Stimulated activated CD8-positive, alpha-beta memory T cell treated with anti-CD3 and anti-CD28 coated beads, Interleukin-4, amount 100 ng/mL, for 24 hours (primary cell): ENCODE measurements at places on chromosomes 7 and 10.

- DNase-seq, result no peak
Measured at GRCh38 chr10:71259815-71260501, 47.6 kb downstream of the UNC5B start.

GRCh38 chr10:18400906-18401245 lies 250.5 kb downstream of the NSUN6 start:
- no peak for DNase-seq

DNA sequence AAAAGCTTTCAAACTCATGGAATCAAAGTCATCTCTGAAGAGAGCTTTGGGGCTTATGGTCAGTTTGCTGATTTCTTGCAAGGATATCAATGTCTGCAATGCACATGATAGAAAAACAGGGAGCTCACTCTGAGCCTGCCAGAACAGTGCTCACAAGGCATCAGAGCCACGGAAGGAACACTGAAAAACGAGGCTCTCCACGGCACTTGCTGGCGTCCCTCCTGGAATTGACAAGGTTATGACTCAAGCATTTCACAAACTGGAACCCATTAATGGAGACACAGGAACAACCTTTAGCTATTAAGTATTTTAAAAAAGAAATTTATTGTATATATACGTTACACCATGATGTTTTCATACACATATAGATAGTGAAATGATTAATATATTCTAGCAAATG lies 266.3 kb downstream of the KCND2 start:
- DNase-seq, result no peak

DNA sequence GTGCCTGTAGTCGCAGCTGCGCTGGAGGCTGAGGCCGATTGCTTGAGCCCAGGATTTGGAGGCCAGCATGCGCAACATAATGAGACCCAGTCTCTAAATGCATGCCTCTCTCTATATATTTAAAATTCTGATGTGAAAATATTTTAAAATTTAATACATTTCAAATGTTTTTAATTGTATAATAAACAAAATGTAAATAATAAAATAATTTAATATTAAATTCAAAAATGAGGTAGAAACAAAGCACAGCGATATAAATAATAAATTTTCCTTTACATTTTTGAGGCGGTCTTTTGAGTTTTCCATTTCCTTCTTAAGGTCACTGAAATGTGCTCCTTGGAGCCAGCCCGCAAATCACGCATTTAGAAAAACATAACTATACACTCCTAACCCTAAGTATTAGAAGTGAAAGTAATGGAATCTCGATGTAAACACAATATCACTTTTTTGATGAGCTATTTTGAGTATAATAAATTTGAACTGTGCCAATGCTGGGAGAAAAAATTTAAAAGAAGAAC lies 523 bp upstream of the CDK1 start:
- DNase-seq, result no peak

GRCh38 chr10:114694752-114695151 lies 36.7 kb upstream of the ABLIM1 start:
- no peak for DNase-seq

DNA sequence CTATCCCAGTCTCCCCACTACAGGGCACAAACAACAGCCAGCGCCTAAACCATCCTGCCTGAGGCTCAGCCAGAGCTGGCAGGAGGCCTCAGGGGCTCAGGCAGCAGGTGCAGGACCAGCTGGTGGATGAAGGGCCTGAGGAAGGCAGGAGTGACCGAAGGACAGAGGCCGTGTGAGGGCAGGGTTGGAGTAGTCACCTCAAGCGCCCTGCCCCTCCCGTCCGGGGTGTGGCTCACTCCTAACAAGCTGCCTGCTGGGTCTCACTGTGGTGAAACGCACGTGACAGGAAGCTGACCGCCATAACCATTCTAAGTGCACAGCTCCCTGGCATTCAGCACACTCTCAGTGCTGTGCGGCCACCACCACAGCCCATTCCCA lies 281.1 kb downstream of the ELFN1 start:
- DNase-seq, result no peak

- no peak for DNase-seq
Measured at GRCh38 chr7:147547252-147547897, 1043.2 kb upstream of the C7orf33 start.

GRCh38 chr10:42795701-42796100 lies 13.1 kb downstream of the BMS1 start:
- DNase-seq, result no peak

DNA sequence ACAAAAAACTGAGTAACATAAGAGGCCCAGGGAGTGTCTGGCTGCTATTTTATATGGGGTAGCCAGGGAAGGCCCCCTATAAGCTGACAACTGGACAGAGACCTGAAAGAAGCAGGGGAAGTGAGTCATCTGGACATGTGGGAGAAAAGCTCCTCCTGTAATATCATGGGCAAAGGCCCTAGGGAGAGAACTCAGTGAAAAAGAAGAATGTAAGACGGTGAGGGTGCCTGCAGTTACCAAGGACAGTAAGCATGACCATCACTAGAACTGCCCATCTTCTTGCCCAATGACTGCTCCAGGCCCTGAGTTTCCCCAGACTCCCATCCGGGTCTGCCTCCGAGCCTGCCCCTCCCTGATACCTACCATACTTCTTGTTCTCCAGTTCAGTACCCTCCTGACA lies 2.3 kb downstream of the ELMO1 start:
- no peak for DNase-seq

DNA sequence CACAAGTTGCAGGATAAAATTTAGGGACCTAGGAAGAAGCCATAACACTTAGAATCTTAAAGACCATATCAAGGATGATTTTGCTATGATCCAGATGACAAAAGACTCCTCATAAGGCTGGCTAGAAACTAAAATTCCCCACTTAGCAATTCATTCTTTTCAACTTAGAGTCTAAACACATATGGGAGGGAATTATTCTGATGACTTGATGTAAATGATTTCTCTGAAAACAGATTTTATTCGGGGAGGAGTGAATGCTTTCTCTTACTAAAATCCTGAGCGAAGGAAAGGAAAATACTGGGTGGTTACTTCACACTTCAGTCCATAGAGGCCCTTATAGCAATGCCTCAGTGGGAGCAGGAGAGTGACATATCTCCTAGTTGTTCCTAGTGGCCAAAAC lies 138.7 kb upstream of the SORCS1 start:
- DNase-seq, result no peak

GRCh38 chr10:84826704-84827103 lies 498.3 kb downstream of the CCSER2 start:
- DNase-seq, result no peak

GRCh38 chr7:2518737-2519118 lies 846 bp upstream of the LFNG start:
- no peak for DNase-seq

DNA sequence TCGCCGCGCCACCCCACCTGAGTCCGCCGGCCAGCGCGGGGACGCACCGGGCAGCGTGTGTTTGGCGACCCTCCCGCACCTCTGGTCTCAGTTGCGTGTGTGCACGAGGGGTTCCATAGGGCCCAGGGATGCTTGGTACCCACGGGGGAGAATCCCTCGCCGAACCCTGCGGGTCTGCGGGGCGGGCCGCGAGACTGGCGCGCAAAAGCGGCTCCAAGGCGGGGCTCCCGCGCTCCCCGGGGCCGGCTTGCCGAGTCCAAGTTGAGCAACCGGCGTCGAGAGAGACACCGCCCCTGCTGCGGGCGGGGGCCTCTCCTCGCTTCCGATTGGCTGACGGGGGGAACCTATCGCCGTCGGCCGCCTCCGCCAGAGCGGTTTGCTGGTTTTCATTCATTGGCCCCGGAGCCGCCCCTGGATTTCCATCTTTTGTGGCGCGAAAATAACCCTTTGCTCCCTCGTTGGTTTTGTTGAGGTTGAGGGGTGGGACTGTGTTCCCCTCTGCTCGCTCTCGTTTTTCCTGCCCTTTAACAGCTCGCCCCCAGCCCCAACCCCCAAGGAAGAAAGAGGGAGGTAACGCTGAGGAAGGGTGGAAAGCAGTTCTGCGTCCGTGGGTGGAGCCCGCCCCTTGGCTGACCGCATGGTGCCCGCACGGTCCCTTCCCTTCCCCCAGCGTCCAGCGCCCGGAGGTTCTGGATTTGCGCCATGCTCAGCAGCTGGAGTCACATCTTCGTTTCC lies 4.0 kb upstream of the IGF2BP3 start:
- peak; percentile 52 for DNase-seq

- DNase-seq, result no peak
Measured at GRCh38 chr7:17792075-17792936, 148.0 kb downstream of the SNX13 start.

GRCh38 chr7:18459484-18460245 lies 35.9 kb upstream of the HDAC9 start:
- DNase-seq, result no peak

- DNase-seq, result no peak
Measured at GRCh38 chr7:16295558-16295957, 125.8 kb downstream of the CRPPA start.

GRCh38 chr7:99563650-99564049 lies 5.2 kb downstream of the ZNF655 start:
- no peak for DNase-seq

DNA sequence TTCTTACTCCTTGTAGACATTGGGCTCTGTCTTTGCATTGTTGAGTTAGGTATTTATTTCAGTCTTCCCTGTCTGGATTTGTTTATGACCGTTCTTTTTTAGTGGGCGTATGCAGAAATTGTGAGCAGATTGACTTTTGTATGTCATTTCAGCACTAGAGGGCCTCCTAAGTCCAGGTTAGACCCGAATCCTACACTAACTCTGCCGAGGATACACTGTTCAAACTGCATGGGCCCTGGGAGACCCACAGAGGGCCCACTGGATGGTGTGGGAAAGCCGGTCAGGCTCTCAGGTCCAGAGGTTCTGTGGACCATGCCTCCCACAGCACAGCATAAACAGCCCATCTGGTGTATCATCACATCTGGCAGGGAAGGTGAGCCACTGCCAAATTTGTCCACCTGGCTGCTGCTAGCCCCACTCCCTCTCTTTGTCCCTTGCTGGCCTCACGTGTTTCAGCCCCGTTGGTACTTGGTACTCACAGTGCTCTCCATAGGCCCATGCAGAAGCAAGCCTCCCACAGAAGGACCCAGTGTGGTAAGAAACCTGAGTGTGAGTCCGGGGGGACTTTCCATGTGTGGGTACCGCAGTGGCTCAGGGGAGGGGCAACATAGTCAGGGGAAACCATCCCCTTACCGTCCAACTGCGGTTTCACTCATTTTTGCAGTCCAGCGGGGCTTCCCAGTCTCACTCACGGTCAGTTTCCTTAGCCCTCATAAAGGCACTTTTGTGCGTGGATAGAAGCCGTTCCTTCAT lies 112.8 kb downstream of the APBB1IP start:
- no peak for DNase-seq

DNA sequence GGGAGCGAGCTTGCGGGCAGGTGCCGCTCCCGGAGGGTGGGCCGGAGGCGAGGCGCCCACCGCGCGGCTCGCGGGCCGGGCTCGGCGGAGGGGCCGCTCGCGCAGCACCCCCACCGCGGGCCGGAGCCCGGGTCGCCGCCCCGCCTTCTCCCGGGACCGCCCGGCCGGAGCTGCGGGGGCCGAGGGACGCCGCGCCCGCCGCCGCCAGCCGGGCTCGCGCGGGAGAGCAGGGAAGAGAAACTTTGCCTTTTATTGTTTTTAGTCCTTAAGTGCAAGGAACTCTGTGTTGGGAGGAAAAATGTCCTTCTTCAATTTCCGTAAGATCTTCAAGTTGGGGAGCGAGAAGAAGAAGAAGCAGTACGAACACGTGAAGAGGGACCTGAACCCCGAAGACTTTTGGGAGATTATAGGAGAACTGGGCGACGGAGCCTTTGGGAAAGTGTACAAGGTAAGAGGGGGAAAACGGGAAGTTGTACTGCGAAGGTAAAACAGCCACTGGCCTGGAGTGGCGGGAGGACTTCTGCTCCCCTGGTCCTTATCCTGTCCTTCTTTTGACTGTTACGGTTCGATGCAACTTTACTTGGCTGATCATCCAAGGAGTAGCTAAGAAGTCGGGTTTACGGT lies 620 bp downstream of the SLK start:
- DNase-seq, result no peak

DNA sequence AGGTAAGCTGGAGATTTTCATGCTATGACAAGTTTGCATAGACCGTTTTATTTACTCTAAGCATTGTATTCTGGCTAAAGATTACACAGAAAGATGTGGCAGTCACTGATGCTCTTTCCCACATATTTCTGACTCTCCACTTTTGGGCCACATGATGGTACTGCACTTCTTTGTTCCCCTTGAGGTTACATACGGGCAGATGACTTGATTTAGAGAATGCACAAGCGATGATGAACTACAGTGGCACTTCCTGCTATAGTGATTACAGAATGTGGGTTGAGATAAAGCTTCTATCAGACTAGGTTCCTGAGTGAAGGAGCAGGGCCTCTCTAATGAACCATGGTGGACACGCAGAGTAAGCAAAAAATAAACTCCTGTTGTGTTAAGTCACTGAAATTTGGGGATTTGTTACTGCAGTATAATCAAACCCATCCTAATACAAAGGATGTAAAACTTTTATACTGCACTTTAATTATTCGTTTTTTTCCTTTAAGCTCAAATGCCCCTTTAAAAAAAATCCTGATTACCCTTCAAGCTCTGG lies 177.9 kb downstream of the TAX1BP1 start:
- DNase-seq, result no peak

DNA sequence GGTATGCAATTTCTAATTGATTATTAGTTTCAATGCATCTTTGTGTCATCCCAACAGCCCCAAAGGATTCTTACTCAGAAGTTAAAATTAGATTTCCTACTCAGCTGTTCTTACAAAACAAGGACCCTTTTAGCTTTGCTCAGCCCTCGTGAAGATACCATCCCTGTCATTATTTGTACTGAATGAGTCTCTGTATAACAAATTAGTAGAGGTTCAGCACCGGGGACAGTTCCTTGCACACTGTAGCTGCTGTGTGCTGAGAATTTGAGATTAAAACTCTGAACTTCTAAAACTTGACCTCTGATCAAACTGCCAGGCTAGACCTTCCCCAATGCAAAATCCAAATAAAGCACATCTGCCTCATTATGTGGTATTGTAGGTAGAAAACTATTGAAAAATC lies 299.1 kb downstream of the LHFPL3 start:
- no peak for DNase-seq

DNA sequence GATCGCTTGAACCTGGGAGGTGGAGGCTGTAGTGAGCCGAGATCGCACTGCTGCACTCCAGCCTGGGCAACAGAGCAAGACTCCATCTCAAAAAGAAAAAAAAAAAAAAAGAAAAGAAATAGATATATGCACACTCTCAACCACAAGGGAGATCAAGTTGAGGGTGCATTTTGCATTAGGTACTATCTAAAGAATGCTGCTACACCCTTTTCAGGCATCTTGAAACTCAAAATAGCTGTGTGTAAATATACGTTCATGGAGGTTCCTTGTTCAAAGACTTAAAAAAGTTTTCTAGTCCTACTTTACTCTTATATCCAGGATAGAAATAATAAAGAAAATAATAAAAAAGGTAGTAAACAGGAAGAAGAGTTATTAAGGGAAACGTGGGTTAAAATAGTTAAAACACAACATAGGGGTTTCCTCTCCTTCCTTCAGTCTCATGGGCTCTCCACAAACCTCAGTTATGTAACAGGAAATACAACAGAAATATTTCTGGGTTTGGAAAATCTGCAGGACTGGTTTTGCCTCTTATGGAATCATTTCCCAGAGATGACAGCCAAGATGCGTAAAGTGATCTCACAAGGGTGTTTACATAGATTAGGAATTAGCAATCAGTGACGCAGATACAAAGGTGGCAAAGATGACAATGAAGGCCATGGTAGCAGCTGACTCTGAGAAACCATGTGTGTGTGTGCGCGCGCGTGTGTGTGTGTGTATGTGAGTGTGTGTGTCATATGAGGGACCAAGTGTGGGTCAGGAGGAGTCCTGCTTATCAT lies 15.1 kb downstream of the STEAP4 start:
- DNase-seq, result no peak
